Stimulated activated CD4-positive, alpha-beta T cell treated with anti-CD3 and anti-CD28 coated beads, Interleukin-12 subunit alpha, Interleukin-12 subunit beta, amount 100 ng/mL, for 4 hours (primary cell): ENCODE measurements at places on chromosomes 3 and 15.

DNA sequence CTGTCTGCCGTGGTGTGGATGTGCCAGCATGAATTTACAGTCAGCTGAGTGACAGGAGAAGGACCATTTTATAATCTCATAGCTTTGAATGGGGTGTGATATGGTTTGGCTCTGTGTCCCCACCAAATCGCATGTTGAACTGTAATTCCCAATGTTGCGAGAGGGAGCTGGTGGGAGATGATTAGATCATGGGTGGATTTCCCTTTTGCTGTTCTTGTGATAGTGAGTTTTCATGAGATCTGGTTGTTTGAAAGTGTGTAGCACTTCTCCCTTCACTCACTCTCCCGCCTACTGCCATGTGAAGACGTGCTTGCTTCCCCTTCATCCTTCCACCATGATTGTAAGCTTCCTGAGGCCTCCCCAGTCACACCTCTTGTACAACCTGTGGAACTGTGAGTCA is 111.9 kb upstream of the CHD2 start:
- DNase-seq: no peak

DNA sequence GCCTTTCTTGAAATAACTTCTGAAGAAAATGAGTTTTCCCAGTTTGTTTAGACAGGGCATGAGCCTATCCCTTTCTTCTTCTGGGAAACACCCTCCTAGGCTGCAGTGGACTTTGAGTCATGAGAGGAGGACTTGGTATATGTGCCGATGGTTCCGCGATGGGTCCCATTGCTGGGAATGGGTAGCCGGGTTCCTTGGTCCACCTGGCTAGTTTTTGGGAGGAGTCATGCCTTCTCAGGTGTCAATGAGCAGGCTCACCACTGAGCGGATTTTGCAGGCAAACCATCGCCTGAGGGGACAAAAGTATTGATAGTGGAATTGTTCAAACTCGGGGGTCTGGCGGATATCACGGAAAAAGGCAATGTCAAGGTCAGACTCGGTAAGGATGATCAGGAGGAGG is 46.8 kb downstream of the WDR76 start:
- no peak for DNase-seq

DNA sequence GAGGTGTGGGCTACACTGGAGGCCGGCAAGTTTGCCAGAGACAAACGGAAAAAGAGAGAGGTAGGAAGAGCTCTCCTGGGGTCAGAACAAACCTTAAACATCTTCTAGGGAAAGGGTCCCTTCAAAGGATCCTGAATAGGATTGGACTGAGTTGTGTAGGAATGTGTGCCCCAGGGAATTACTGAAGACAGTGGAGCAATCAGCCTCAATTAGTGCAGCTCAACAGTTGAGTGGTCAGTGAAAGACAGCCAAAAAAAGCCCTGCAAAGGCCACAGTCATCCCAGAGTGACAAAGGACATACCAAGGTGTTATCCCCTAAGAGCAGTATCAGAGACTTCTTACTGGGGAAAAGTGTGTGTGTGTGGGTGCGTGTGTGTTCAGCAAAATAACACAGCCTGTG is 70.3 kb downstream of the NUP210 start:
- no peak for DNase-seq

- DNase-seq: no peak
Observed at GRCh38 chr15:70374096-70374495, 276.4 kb upstream of the TLE3 start.

DNA sequence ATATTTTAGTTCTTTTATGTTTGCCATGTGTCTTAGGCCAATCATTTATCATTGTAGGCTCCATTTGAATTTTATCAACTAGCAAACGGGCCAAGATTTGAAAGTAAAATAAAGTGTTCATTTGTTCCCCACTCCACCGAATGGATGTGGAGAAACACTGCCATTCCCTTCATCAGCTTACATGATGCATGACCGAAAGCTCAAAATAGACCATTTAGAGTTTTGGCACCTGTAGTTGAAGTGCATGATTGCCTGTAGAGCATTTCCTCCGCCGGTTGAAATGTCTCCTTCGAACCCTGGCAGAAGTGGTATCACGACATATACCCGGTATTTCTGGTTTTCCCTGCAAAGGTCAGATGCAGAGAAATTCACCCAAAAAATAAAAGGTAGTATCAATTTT is 165.6 kb downstream of the PLD1 start:
- no peak for DNase-seq

GRCh38 chr15:38623744-38624143 is 59.1 kb upstream of the RASGRP1 start:
- DNase-seq: no peak
